Hematopoietic multipotent progenitor cell treated with erythropoietin and hydrocortisone succinate and interleukin-3 and kit ligand, for 17 days (in vitro differentiated cells): ENCODE measurements at places on chromosomes 2 and 18.
A peak's percentile ranks its signal among the peaks of the same experiment; 100 is the strongest.

- DNase-seq = peak; percentile 64
Measured at GRCh38 chr2:47767880-47768609, 14.9 kb upstream of the MSH6 start.

DNA sequence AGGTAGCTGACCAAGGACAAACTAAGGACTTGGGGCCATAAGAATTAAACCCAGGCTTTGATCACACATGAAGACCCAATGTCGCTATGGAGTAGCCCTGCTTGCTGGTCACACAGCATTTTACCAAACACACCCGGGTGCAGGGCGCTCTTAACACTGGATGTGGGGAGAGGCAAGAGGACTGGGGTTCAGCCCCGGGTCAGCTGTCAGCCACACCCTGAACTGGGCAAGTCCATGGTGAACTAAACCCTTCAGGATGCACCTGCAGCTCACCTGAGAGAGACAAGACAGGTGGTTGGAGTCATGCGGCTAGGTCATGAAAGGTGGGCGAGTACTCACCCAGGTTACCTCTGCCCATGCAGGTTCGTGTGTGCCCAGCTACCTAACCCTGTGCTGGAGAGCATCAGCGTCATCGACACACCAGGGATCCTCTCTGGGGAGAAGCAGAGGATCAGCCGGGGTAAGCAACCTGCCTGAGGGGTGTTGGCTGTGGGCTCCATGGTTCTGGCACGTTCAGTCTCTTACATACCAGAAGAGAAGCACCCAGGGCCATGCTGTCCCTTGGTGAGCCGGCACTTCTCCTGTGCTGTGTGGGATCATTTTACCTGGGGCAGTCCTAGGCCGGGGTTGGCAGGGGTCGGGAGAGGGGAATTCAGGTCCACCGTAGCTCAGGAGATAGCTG, 15.2 kb downstream of the EHD3 start:
- DNase-seq = no peak

DNA sequence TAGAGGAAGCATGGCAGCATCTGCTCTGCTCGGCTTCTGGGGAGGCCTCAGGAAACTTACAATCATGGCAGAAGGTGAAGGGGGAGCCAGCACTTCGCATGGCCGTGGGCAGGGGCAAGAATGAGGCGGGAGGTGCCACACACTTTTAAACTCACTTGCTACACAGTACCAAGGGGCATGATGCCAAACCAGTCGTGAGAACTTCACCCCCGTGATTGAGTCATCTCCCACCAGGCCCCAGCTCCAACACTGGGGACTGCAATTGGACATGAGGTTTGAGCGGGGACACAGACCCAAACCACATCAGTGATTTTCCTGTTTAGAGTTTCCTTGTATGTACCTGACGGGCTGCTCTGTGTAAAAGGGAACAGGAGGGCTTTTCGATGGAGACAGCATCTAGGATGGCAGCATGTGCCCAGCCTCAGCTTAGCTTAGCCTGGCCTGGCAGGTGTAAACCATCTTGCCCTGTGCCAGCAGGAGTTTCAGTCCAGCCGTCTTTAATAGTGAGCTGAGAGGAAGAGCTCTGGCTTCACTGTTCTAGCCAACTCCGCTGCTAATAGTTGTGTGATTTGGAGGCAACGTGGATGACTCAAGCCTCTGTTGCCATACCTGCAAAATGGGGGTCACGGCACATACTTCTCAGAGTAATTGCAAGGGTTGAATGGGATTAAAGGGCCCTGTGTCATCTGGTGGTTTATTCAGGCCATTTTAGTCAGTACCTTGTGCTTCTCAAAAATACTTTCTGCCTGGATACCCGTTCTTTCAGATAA, 101.8 kb downstream of the ASAP2 start:
- DNase-seq = no peak

GRCh38 chr2:120720746-120721375, 14.8 kb upstream of the GLI2 start:
- DNase-seq = no peak

DNA sequence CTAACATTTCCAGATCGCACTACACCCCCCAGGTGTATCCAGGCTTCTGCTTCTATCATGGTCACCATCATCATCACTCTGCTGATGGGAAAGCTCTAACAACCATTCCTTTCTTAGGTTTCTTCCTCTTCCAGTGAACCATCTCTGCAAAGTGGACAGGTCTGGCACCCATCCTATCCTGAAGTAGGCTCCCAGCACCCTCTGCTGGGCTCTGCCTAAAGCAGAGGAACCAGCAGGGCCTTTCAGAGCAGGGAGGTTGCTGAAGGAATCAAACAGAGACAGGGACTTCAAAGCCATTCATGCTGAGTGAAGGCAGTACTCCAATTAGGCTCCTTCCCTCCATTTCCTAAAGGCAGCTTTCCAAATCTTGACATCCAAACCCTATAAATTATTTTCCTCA, 27.2 kb upstream of the SATB2 start:
- DNase-seq = no peak
